A549 treated with Mapracorat at 1 μM for 4 hours (cell line): ENCODE measurements at places on chromosomes 12 and 14. TPM values are rescaled to one million over a fixed set of nuclear protein-coding genes. Genes with fewer than 3 reads are reported as not detected.

The SMCO2 gene
- total RNA-seq, result 0.17 to 0.69 TPM (median 0.26 TPM) in 3 of 5 replicates, not detected in the others

The NID2 gene
- 24.2 to 40.0 TPM (median 25.4 TPM) in 5 replicates for total RNA-seq

The ARG2 gene
- 1.6 to 2.3 TPM (median 2.2 TPM) in 5 replicates for total RNA-seq

The SLC8A3 gene
- not detected in 5 replicates for total RNA-seq

The ACADS gene
- total RNA-seq, result 8.5 to 13.0 TPM (median 11.0 TPM) in 5 replicates

The FGF6 gene
- total RNA-seq, result not detected in 5 replicates

The PKP2 gene
- 5.7 to 7.4 TPM (median 6.6 TPM) in 5 replicates for total RNA-seq

The RHEBL1 gene
- total RNA-seq, result 3.3 to 6.0 TPM (median 4.6 TPM) in 5 replicates
